ENCODE measurements at places on chromosomes 7 and 10. TPM values are rescaled to one million over a fixed set of nuclear protein-coding genes. Genes with fewer than 3 reads are reported as not detected.

- no peak for DNase-seq
Measured at GRCh38 chr10:61600399-61600798, 62.3 kb upstream of the CABCOCO1 start.

- peak; percentile 70 for DNase-seq
Measured at GRCh38 chr7:141702047-141702567, at the start of gene DENND11. Gene DENND11, minus strand, starts transcription at chr7:141702166. Its CDS starts 13 bp downstream, at chr7:141702153.

GRCh38 chr7:29319719-29320521 lies 125.3 kb downstream of the CHN2 start:
- DNase-seq, result no peak

DNA sequence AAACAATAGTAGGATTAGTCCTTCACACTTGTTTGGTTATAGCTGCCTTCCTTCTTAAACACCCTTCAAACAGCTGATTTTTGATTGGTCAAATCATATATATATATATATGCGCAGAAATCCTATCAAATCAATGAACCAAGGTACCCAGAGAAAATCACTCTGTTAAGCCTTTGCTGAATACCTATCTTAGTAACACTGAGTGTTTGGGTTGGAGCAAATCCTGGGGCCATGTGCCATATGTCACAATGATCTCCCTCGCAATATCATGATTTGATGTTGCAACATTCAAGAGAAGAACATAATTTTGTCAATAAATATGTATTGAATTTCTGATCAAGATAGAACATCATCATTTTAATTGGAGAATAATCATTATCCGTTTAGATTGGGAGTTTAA lies 795.6 kb downstream of the REEP3 start:
- DNase-seq, result no peak

DNA sequence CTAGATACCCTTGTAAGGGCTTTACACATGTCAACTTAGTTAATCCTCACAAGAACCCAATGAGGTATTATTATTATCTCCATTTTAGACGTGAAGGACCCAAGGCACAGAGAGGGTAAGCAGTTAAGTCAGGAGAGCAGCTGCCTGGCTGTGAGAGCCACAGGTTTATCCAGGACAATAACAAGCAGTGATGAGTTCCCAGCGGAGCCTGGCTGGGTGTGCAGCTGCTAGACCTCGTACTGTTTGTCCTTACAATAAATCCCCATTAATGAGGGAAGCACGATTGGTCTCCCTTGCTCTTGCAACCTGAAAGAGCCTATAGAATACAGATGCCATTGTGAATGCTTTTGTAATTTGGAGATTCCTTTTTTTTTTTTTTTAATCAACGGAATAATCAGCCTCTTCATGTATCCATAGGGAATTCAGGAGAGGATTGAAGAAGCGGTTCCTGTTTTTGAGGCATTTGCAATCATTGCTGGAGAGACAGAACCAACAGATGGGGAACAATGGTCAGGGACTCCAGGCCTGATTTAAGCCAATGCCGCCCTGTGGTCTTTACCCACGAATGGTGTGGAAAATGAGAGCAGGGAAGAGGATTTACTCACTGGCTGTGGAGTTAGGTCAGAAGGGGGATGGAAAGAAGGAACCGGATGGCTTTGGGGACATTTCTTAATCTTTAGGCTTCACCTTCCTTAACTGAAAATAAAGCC lies 12.3 kb upstream of the ASB4 start:
- peak; percentile 41 for DNase-seq

GRCh38 chr10:95818668-95819067 lies 62.7 kb downstream of the ENTPD1 start:
- no peak for DNase-seq

DNA sequence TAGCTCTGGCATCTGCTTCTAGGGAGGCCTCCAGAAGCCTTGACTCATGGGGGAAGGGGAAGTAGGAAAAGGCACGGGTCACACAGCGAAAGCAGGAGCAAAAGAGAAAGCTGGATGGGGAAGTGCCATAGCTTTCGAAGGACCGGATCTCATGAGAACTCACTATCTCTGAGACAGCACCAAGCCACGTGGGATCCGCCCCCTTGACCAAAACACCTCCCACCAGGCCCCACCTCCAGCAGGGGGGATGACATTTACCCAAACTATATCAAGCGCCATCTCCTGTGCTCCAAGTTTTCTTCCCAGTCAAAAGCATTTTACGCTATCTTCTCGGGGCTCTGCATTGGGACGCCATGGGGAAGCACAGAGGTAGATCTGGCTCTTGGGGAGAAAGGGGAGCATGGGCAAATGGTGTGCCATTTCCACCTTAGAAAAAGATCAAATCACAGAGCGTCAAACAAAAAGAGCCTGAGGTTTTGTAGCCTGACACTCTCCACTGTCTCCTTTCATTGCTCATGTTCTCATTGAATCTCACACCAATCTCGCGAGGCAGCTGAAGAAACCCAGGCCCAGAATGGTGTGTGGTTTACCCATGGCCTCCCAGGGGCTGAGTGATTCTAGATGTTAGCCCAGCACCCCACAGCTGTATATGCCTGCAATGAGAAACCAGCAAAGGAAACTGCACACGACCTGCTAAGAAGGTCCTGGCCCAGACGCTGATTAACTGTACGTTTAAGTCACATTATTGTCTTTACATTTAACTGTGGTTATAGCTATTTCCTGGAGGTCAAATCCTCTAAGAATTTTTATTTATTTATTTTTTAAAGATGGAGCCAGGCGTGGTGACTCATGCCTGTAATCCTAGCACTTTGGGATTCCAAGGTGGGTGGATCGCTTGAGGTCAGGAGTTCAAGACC lies 8.1 kb upstream of the OLAH start:
- DNase-seq, result no peak

- DNase-seq, result no peak
Measured at GRCh38 chr7:47145186-47145725, 436.7 kb downstream of the TNS3 start.

DNA sequence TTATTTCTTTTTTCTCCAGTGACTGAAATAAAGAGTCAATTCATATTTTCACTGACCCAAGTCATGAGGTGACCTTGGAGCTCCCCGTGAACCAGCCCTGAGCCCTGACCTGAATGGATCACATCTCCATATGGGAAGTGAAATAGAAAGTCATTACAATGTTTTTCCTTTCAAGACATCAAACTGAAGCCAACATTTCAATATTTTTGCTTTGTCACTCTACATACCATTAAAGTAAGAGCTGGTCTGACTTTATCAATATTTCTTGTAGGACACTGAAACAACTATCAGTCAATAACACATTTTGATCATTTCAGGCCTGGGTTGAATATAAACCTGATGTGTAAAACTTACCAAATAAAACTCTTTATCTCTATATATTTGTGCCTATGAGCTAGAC lies 249.8 kb upstream of the PHF14 start:
- no peak for DNase-seq

GRCh38 chr10:73113551-73113950 lies 3.3 kb downstream of the NUDT13 start:
- DNase-seq, result no peak

DNA sequence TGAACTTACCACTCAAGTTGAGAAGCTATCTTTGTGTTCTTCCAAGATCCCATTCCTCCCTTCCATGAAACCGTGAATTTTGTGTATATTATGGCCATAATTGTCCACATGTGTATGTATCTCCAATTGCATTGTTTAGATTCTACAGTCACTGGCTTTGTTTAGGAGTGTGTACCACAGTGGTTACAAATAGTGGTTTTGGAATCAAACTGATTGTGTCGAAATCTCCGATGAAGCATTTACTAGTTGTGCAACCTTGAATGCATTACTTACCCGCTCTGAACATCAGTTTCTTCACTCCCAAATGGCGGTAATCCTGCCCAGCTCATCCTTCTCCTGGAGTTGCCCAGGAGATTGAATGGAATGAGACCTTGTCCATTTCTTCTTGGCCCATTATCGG lies 145.0 kb upstream of the ZNF32 start:
- no peak for DNase-seq

- DNase-seq, result no peak
Measured at GRCh38 chr7:22127835-22128527, 182.3 kb upstream of the CDCA7L start.

- DNase-seq, result no peak
Measured at GRCh38 chr10:35352512-35352911, 16.2 kb downstream of the CCNY start.

DNA sequence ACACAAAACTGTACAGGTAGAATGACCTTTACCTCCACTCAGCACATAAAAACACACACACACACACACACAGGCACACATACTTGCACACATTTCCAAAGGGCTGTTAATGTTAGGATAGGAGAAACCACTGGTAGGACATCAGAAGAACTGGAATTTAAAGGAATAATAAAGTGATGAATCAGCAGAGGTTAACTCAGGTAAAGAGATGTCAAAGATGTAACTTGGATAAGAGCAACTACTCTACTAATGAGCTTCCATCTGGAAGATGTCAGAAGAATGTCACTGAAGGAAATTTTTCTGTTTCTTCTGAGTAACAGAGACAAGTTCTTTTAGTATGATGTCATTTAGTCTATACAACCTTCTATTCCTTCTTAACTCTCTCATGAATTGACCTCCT lies 26.4 kb upstream of the GPR37 start:
- no peak for DNase-seq

DNA sequence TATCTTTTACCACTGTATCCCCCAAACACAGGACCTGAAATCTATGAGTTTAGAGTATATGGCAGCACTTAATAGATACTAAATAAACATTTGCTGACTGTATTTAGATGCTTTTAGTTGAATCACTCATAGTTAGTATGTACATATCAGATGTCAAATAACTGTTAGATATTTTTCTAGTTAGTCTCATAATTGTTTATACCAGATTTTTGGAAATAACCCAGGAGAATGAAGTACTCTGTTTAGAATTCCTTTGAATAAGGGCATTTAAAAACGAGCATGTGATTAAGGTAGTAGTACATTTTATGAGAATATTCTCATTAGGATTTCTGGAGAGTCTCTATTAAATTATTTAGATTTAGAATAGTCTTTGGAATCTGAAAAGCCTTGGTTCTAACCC lies 22.3 kb upstream of the ZEB1 start:
- no peak for DNase-seq

DNA sequence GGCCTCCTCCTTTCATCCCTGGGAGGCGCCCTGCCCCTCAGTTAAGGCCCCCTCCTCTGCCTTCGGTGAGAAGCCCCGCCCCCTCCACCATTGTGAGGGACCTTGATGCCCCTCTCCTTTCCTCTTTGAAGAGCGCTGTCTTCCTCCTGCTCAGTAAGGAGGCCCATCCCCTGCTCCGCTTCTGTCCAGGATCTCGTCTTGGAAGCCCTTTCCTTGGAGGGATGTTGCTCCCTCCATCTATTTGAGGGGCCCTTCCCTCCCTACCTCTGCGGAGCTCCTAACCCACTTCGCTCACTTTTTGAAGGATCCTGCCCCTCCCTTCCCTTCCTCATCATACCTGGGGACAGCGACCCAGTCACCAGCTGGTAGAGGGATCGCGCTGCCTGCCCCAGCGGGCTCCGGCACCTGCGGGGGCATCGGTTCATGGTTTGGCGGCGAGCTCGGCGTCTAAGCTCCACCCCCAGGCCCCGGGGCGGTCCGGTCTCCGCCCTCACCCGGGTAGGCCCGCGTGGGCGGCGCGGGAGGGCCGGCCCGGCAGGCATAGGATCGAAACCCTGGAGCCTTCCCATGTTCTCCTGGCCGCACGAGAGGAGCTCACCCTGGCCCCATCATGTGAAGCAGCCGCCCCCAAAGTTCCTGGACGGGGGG lies 4.1 kb downstream of the KCNIP2 start:
- DNase-seq, result peak; percentile 44

GRCh38 chr7:44279286-44279685 lies 46.1 kb downstream of the CAMK2B start:
- peak; percentile 1 for DNase-seq

DNA sequence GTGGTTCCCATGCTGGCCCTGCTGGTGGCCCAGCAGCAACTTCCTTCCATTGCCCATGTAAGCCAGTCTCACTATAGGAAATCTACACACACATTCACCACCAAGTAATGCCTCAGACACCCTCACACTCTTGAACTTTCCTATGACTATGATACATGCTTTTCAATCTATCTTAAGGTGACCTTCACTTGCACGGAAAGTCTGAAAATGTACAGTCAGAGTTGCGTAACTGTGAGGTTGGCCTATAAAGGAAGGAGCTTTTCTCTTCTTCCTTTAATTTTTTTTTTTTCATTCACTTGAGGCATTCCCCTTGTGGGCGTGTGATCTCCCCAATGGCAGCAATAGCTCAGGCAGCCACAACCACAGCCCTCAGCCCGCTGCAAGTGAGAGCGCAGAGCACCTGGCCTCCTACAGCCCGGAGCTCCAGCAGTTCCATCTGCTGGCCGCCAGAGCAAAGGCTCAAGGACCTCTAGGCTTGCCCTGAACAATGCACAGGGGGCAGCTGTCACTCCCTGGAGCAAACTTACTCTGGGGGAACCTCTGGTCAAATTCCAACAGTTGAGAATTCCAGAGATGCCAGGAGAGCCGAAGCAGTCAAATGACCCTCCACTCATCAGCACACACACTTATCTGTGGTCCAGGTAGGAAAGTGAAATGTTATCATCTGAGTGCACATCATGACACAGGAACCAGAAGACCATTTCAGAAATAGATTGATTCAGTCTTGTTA lies 123.1 kb upstream of the ADO start:
- no peak for DNase-seq

GRCh38 chr7:92997152-92997551 lies 120.6 kb downstream of the SAMD9 start:
- DNase-seq, result no peak

- no peak for DNase-seq
Measured at GRCh38 chr7:19619122-19619521, 89.7 kb downstream of the POLR1F start.

- DNase-seq, result peak; percentile 30
Measured at GRCh38 chr10:79490400-79491142, 21.8 kb upstream of the EIF5AL1 start.

GRCh38 chr7:12674053-12674452 lies 13.4 kb upstream of the ARL4A start:
- no peak for DNase-seq

The NUTM2D gene
- total RNA-seq, result 1.4 TPM

The A1CF gene
- 0.26 TPM for total RNA-seq

The SYT15 gene
- total RNA-seq, result 2.4 TPM

The FAM237B gene
- total RNA-seq, result not detected

The C7orf57 gene
- not detected for total RNA-seq

The SMKR1 gene
- not detected for total RNA-seq

The TUBAL3 gene
- total RNA-seq, result not detected

The RARRES2 gene
- 4.1 TPM for total RNA-seq

The HOXA2 gene
- total RNA-seq, result 0.48 TPM

The CALML3 gene
- not detected for total RNA-seq
